ENCODE measurements at places on chromosomes 2 and 18. TPM values are rescaled to one million over a fixed set of nuclear protein-coding genes. Genes with fewer than 3 reads are reported as not detected.

SNTG2 gene
- not detected for total RNA-seq

DNA sequence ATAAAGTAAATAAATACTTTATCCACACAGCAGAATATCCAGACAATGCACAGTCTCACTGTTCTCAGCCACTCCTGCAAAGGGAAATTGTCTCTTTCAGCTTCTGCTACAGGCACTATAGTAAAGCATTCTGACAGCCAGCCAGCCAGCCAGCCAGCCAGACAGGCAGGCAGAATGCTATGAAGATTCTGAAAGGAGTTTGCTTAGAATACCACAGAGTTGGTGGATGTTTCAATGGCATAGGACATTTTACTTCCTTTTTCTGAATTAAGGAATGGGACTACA lies 116.1 kb upstream of the CYP26B1 start:
- DNase-seq = no peak

CCDC74A gene
- 0.32 TPM for total RNA-seq

DSC3 gene
- total RNA-seq = 60.8 TPM

GRCh38 chr2:61238219-61239012 lies 76.4 kb downstream of the C2orf74 start:
- DNase-seq = no peak

SH3BP4 gene
- 59.7 TPM for total RNA-seq

- DNase-seq = peak; percentile 28
Observed at GRCh38 chr2:11658208-11659114, 11.5 kb downstream of the NTSR2 start.

EPB41L3 gene
- total RNA-seq = not detected

DNA sequence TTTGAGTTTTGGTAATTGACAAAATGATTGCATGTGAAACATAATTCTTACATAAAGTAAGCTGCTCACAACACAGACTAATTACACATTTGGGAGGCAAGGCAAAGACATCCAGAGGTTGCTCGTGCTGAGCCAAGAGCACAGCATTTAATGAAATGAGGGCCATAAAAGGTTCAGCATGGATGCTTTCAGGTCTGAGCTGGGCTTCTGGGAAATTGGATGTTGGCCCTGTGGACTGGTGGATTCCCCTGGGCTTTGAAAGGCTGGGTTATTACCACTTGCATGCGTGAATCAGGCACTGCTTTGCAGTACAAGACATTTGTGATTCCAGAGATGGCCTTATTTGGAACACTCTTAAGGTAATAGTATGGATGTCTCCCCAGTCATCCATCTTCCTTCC lies 533.5 kb upstream of the NRP2 start:
- no peak for DNase-seq

CIB4 gene
- total RNA-seq = not detected

APLF gene
- total RNA-seq = 4.0 TPM

Measured in MCF 10A (cell line).